Neural cell (in vitro differentiated cells): ENCODE measurements at places on chromosomes 1 and 21. TPM values are rescaled to one million over a fixed set of nuclear protein-coding genes. Genes with fewer than 3 reads are reported as not detected.

OR2T4 gene
- not detected in 2 replicates for polyA plus RNA-seq

RPTN gene
- not detected in 2 replicates for polyA plus RNA-seq

DNALI1 gene
- polyA plus RNA-seq: 33.5 and 35.0 TPM in 2 replicates

SPRR2G gene
- polyA plus RNA-seq: not detected in 2 replicates

APOBEC4 gene
- not detected in 2 replicates for polyA plus RNA-seq

CAMSAP2 gene
- polyA plus RNA-seq: 49.2 and 52.7 TPM in 2 replicates

DNAJC16 gene
- 10.9 and 16.7 TPM in 2 replicates for polyA plus RNA-seq

KIF2C gene
- 1.5 and 3.8 TPM in 2 replicates for polyA plus RNA-seq

C1orf185 gene
- polyA plus RNA-seq: not detected in 2 replicates

TRIM67 gene
- 8.0 and 8.2 TPM in 2 replicates for polyA plus RNA-seq

FNDC5 gene
- 20.5 and 21.6 TPM in 2 replicates for polyA plus RNA-seq

MTOR gene
- polyA plus RNA-seq: 41.2 and 44.9 TPM in 2 replicates

CHRNB2 gene
- polyA plus RNA-seq: 15.5 and 18.2 TPM in 2 replicates

OR2L3 gene
- polyA plus RNA-seq: 0.10 and 0.27 TPM in 2 replicates

SLC22A15 gene
- 1.7 and 3.1 TPM in 2 replicates for polyA plus RNA-seq

MLLT11 gene
- 131 and 142 TPM in 2 replicates for polyA plus RNA-seq

PDZK1 gene
- 0.88 TPM in 1 of 2 replicates, not detected in the other for polyA plus RNA-seq

RXFP4 gene
- polyA plus RNA-seq: not detected in 2 replicates

RIPPLY3 gene
- 0.24 and 0.76 TPM in 2 replicates for polyA plus RNA-seq

SLC5A9 gene
- polyA plus RNA-seq: 0.32 TPM in 1 of 2 replicates, not detected in the other

GIPC2 gene
- polyA plus RNA-seq: 0.72 and 1.3 TPM in 2 replicates

ADGRL4 gene
- 0.12 and 0.76 TPM in 2 replicates for polyA plus RNA-seq

PRELP gene
- polyA plus RNA-seq: not detected in 2 replicates

LCE3D gene
- not detected in 2 replicates for polyA plus RNA-seq
